ENCODE measurements at places on chromosomes 1 and 21.

- no peak for DNase-seq
These were observed 139.6 kb downstream of the TOMM20 start for GRCh38 chr1:234989019-234989418.

DNA sequence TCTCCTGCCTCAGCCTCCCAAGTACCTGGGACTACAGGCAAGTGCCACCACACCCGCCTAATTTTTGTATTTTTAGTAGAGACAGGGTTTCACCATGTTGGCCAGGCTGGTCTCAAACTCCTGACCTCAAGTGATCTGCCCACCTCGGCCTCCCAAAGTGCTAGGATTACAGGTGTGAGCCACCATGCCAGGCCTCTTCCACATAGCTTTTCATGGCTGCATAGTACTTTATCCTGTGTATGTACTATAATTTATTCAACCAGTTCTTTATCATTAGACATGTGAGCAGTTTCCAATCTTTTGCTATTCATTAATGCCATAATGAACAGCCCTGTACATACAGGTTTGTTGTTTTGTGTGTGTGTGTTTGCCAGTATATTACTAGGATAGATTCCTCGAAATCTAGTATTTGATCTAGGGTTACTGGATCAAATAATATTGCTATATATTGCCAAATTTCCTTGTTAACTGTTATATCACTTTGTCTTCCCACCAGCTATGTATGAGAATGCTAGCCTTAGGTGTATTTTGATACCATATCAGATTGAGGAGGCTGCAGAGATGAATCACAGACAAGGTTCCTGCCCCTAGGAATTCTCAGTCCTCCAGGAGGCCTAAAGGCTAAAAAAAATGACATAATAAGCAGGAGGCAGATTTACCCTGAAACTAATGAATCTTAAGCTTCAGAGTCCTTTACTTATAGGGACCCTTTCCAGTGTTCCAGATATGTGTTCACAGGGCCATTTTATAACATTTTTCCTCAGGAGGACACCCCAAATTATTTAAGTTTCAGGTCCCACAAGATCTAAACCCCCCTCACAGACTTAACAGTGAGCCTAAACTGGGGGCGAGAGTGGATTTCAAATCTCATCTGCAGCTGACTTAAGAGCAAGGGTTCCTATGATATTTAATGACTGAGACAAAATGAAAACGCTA lies 2.1 kb upstream of the PDIK1L start:
- no peak for DNase-seq

DNA sequence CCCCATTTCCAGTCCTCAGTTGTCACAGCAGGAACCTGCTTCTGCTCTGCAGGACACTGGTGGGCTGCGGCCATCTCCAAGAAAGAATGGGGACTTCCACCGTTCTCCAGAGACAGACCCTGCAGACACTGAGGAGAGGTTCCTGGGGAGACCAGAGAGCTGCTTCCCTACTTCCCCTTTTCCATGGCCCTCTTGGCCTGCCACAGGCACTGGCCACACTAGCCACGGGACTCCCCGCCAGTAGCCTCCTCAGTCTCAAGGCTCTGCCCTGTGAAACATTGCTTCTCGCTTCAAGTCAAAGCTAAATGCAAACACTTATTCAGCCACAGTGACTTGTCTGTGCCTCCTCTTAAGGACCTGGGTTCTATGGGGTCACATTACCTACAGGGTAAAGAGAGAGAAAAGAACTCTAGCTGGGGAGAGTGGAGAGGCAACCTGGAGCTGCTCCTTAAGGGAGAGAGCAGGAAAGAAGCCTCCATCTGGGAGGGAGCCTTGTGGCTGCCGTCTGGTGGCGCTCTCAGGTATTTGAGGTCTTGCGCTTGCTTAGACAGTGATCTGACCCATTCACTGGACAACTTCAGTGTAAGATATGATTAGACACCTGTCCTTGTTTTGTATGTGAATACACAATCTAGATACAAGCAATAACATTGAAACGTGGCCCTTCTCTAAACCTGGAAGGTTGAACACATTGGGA lies 5.4 kb upstream of the SLAMF8 start:
- DNase-seq: no peak

- no peak for DNase-seq
These were observed 2.0 kb downstream of the C1orf226 start for GRCh38 chr1:162383516-162383915.

DNA sequence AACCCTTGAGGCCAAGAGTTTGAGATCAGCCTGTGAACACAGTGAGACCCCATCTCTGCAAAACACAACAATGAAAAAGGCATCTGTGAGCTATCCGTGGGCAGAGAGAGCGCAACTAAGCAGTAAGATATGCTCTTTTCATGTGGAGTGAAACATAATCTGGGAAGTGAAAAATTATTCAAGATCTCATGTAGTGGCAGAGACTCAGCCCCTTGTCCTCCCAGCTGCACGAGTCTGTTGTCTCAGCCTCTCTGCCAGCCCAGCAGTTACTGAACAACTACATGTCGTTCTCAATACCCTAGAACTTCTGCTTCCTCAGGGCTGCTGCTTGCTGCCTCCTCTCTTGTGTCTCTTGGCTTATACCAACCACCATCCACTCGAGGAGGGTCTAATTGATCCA lies 61.3 kb upstream of the WDR26 start:
- DNase-seq: no peak

DNA sequence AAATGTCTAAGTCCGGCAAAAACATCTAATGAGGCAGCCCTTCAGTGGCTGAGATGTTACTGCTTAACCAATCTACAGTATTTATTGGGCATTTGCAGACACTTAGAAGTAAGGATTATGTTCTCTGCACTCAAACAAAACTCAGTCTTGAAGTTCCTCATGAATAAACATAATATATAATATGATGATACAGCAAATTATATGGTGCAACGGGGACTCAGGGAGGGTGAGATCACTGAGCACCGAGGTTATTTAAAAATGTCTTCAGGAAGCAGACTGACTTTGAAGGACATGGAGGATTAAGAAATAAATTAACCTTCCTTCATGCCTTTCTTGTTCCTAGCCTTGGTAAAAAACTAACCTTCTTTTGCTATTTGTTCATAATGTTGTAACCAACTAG lies 27.9 kb downstream of the WDR64 start:
- DNase-seq: no peak

DNA sequence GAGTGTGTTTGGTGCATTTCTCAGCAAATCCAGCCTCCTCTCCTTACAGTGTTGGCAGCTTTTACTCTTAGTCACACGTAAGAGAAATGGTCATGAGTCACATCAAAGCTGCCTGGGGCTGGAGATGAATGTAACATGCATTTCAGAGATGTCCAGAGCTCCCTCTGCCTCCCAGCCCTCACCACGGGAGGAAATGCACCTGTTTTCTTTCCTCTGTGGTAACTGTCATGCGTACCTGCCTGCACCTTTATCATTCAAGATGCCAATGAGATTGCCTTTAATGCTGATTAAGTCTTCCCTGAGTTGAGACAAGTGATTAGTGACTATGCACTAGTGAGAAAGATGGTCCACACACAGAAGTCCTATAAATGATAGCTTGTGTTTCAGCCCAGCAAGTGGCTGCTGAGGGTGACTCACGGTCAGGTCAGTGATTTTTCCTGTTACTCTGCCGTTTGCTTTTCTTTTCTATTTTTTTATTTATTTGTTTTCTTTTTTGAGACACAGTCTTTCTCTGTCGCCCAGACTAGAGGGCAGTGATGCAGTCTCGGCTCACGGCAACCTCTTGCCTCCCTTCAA lies 277.3 kb upstream of the FMN2 start:
- no peak for DNase-seq

- no peak for DNase-seq
These were observed 8.1 kb upstream of the C1orf216 start for GRCh38 chr1:35726450-35727433.

DNA sequence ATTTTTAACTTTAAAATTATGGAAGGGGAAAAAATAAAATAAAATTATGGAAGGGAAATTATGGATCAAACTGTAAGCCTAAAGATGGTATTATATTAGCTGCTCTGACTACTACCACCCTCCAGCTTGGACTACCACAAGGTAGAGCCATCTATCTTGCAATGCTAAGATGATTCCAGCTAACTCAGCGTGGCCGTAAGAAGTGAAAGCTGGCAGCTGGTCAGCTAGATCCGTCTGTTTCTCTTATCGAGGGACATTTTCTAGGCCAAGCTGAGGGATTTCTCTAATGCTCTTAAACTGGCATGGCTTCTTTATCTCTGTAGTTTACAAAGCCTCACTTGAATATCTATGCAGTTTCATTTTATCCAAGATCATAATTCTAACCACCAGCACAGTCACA lies 31.5 kb downstream of the LYST start:
- DNase-seq: no peak

DNA sequence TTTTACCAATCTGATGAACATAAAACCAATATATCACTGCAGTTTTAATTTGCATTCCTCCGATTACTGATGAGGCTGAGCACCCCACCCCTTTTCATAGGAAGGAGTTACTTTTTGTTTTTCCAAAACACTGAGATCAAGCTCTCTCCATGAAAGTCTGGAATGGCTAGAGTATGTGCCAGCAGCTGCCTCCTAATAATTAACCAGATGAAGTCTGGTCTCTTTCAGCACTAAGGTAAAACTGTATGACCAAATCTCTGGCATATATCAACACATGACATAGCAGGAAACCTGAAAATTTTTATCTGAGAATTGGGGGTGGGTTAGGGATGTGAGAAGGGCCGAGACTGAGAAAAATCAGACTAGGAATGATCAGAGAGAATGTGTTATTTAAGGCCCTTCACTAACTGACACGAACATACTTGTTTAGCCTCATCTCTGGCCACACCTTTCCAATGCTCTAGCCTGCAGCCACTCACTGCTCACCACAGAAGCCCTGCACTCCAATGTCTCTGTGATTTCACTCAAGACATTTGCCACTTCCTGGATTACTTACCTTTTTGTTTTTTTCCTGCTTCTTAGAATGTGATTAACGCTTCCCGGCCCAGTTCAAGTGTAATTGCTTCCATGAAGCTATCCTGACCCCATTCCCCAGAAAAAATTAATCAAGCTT lies 34.7 kb downstream of the WASF2 start:
- no peak for DNase-seq

GRCh38 chr1:7106442-7107108 lies 321.3 kb downstream of the CAMTA1 start:
- no peak for DNase-seq

DNA sequence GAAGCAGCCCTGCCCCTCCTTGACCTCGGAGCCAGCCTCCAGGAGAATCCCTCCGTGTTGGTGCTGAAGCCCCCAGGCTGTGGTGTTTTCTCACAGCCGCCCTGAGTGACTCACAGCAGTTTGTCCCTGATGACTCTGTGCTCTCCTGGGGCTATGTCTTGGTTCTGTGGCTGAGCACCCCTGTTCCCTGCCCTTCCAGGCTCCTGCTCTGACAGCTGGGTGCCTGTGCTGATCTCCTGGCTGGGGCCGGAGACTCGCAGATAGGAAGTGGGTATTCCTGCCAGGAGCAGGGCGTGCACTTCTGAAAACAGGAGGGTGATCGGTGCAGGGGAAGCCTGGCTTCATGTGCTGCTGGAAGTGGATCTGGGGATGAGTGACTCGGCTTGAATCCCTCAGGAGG lies 34.5 kb downstream of the POFUT2 start:
- no peak for DNase-seq

DNA sequence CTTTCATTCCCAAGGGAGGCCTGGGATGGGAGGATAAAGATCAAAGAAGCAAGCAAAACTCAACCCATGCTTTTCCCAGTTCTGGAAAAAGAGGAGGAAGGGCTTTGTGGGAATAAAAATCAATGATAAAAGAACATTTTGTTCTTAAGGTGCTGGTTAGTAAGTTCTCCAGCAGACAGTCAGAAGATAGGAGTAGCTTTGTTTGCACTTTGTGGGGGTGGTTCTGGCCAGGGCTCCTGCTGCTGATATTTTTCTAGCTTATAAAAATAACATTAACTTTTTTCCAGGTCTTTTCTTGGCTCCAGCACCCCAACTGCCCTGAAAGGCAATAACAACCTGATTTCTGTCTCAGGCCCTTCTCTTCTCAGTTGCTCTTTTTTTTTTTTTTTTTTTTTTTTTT lies 220.0 kb downstream of the FGGY start:
- DNase-seq: no peak

- DNase-seq: no peak
These were observed 41.3 kb downstream of the ADAMTS5 start for GRCh38 chr21:26925636-26926035.

DNA sequence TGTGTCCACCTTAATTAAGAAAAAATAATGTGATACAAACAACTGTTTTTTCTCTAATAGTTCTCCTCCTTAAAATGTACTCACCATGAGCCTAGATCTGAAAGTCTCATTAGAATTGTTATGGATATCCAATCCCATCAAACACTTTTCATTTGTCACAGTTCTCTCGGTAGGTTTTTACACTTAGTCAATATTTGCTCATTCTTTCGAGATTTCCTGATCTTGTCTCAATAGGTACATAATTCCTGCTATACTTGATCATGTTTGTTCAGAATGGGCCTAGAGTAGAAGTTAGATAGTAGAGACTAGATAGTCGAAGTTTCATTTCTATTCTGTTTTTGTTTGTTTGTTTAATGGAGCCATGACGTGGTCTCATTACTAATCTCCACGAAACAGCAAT lies 2005.7 kb downstream of the NCAM2 start:
- no peak for DNase-seq

DNA sequence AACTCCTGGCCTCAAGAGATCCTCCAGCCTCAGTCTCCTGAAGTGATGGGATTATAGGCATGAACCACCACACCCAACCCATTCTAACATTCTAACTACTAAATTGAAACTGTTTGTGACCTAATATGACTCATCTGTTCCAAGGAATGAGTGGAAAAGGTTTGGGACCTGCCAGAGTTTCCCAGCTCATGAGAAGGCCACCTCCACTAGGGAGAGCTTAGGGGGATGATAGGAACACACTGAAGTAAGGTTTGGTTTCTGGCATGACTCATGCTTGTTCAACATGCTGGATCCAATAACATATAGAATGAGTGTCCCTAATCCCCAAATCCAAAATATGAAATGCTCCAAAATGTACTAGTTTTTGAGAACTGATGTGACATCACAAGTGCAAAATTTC lies 18.9 kb upstream of the SCAF4 start:
- no peak for DNase-seq

DNA sequence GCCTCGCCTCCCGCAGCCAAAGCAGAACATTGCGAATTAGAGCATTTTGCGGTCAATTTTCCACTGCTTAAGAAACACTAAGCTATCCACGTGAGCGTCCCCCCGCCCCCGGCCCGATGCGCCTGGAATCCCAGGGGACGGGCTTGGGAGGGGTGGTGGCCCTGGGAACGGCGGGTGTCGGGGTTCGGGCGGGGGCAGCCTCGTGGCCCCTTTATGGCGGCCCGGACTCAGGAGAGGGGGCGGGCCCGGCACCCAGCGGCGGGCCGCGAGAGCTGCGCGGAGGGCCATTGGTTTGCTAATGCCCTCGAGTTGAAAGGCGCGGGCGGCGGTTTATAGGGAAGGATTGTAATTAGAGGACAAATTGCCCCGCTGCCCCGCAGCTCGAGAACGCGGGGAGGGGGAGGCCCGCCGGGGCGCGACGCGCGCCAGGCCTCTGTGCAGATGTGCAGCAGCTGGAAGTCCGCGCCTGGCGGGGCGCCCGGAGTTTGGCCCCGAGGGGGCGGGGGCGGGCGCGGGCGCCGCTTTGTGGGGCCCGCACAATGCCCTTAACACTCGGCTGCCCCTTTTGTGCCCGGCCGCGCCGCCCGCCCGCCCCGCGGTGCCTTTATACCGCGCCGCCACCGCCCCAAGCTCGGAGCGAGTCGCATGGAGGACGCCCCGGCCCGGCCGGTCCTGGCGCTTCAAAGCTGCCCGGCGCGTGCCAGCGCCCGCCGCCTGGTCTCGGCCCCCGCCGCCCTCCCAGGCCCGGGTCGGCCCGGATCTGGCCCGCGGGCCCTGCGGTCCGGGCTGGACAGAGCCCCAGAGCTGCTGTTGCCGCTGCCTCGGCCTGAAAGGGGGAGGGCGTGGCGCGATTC lies 1.9 kb upstream of the HES3 start:
- no peak for DNase-seq

- no peak for DNase-seq
These were observed 3.2 kb upstream of the UBASH3A start for GRCh38 chr21:42400525-42400924.
